ENCODE measurements at places on chromosomes 2 and 18. TPM values are rescaled to one million over a fixed set of nuclear protein-coding genes. Genes with fewer than 3 reads are reported as not detected.

GRCh38 chr18:29002747-29003146 lies 825.8 kb upstream of the CDH2 start:
- DNase-seq, result no peak

Gene CCDC85A
- not detected for total RNA-seq

DNA sequence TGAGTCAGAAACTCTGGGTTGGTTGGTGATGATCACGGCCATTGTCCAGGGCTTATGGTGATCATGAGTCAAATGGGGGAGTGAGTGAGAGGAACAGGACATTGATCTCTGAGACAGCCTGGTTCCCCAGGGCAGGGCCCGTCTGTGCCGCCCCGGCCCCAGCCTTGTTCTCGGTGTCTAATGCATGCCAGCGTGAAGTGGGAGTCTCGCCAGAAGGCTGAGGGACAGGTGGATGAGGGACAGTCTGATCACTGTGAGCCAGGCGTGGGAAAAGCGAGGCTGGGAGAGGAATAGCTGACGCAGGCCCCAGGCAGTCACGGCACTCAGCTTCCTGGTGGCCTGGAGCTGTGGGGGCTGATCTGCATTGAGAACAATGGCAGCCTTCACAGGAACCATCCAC lies 208.3 kb upstream of the HDAC4 start:
- DNase-seq, result peak; percentile 22

- no peak for DNase-seq
These were observed 43.3 kb downstream of the SNED1 start for GRCh38 chr2:241041589-241042158.

Gene ERMN
- total RNA-seq, result 2.9 TPM

DNA sequence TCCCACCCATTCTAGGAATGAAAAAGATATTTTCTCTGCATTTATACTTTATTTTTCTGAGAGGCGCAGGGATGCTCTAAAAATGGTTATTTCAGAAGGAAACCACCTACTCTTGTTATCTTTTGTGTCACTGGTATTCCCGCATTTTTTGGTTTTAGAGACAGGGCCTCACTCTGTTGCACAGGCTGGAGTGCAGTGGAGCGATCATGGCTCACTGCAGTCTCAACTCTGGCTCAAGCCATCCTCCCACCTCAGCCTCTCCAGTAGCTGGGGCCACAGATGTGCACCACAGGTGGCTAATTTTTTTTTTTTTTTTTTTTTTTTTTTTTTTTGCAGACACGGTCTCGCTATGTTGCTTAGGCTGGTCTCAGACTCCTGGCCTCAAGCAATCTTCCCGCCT lies 135.9 kb downstream of the NCK2 start:
- DNase-seq, result no peak

Gene MC2R
- not detected for total RNA-seq

Gene TGOLN2
- 109 TPM for total RNA-seq

GRCh38 chr2:38892819-38893218 lies 3.1 kb downstream of the ARHGEF33 start:
- no peak for DNase-seq

GRCh38 chr18:10453261-10453805 lies 1.1 kb upstream of the APCDD1 start:
- no peak for DNase-seq

GRCh38 chr2:232611559-232612218 lies 21.7 kb upstream of the EFHD1 start:
- DNase-seq, result peak; percentile 75

DNA sequence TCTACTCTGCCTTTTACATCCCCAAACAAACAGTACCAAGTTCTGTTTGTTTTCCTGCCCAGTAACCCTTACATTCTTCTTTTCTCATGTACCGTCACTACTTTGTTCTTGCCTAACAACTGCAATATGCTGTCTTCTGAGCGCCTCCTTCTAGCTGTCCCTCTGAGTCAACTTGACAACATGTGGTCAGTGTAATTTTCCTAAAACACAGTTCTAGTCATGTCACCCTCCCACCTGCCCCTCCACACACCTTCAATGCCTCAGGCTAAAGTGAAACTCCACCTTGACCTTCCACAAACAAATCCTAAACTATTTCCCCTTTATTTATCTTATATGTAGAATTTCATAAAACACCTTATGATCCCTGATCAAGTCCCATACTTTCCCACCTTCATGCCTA lies 124.6 kb upstream of the CD302 start:
- no peak for DNase-seq

Gene PIEZO2
- total RNA-seq, result not detected

DNA sequence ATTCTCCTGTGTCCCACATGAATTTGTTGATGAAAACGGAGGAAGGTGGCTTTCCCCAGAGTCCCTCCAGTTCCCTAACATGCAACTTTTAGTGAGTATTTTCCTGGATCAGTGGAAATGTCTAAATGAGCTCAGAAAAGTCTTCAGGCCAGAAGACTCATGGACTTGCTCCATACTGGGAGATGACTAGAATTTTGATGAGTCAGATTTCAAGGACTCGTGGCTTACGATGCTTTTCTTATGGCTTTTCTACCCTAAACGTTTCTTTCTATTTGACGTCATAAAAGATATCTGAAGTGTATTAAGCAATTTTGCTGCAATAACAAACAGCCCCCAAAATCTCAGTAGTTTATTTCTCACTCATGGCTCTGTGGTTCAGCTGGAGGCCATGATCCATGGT lies 397.6 kb downstream of the FBXO15 start:
- no peak for DNase-seq

GRCh38 chr2:513981-514706 lies 163.1 kb downstream of the TMEM18 start:
- no peak for DNase-seq

GRCh38 chr2:2560374-2561015 lies 229.4 kb upstream of the MYT1L start:
- no peak for DNase-seq

GRCh38 chr2:56784046-56784445 lies 600.3 kb downstream of the CCDC85A start:
- no peak for DNase-seq

DNA sequence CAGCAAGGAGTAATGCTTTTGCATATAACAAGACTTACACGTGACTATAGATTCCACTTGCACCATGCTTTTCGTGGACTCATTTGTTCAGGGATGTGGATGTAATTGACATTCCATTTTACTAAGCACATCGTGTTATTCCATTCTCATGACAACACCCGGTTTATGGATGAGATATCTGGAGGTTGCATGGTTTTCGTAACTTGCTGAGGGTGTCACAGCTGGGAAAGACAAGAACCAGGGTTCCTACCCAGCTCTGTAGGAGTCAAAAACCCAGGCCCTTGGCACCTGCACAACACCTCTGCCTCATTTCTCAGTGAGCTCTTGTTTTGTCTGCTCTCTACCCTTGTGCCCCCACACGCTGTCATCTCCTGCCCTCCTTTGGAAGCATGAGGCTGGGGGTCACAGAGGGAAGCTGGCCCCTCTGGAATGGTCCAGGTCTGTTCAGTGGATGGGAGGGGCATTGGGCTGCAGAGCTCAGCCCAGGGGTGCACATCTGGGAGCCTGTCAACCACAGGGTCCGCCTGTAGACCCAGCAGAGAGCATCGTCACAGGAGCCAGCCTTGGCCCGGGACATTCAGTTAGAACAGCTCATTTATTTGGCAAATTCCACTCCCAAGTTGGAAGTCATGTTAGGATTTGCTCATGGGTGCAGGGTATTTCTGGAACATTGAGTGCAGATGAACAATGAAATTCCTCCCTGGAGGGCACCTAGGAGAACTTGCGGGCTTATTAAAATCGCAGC lies 120.1 kb upstream of the TWIST2 start:
- no peak for DNase-seq

DNA sequence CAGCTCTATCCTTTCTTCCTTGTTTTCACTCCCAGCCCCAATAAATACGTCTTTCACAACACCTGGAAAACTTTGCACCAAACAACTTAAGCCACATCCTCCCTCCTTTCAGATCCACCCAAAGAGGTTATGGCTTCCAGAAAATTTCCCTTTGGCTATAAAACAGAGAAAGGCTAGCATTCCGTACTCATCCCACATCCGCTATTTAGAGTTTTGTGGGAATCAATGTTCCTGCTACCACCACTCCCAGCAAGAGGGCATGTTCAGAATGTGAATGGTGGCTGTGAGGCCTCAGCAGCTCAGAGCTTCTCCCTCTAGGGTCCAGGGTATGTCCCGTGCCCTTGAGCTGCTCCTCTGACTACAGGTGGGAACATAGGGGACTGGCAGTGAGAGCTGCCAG lies 214.6 kb downstream of the NCK2 start:
- DNase-seq, result no peak

Gene GAREM2
- 2.5 TPM for total RNA-seq

DNA sequence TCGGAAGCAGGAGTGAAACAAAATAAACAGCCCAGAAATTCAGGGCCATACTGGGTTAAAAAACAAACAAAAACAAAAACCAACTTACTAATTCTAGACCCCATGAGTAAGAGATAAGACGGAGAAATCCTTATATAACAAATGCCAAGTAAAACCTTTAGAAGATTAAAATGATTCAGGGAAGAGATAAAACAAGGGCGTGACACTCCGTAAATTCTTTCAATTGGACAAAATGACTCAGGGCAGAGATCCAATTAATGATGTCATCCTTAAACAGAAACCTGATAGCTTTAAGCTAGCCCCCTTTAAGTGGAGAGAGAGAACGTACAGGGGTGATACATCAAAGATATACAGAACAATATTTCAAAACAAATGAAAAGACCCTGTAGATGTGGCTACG lies 317.4 kb downstream of the NBAS start:
- no peak for DNase-seq

Gene TRABD2A
- total RNA-seq, result 32.4 TPM

Gene EPG5
- 24.5 TPM for total RNA-seq

DNA sequence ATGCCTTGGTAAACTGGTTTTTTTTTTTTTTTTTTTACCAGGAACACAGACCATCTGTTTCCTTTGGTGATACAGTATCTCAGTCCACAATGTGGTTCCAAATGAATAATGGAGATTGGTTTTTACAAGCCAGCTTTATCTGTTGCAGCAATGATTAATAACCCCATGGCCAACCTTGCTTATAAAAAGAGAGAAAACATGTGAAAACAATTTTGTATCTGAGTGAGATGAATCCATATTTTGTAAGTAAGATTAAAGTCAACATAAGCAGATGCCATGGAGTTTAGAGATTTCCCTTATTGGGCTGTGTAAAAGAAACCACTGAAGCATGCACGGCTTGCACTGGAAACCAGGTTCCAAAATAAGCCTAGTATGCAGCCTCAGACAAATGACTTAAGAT lies 108.6 kb upstream of the CNTNAP5 start:
- DNase-seq, result no peak

Gene SLC16A14
- total RNA-seq, result 0.47 TPM

Gene TMEM237
- total RNA-seq, result 21.6 TPM

GRCh38 chr2:16566701-16567100 lies 98.9 kb downstream of the CYRIA start:
- no peak for DNase-seq

- no peak for DNase-seq
These were observed 107.4 kb downstream of the ZNF516 start for GRCh38 chr18:76387608-76388007.

DNA sequence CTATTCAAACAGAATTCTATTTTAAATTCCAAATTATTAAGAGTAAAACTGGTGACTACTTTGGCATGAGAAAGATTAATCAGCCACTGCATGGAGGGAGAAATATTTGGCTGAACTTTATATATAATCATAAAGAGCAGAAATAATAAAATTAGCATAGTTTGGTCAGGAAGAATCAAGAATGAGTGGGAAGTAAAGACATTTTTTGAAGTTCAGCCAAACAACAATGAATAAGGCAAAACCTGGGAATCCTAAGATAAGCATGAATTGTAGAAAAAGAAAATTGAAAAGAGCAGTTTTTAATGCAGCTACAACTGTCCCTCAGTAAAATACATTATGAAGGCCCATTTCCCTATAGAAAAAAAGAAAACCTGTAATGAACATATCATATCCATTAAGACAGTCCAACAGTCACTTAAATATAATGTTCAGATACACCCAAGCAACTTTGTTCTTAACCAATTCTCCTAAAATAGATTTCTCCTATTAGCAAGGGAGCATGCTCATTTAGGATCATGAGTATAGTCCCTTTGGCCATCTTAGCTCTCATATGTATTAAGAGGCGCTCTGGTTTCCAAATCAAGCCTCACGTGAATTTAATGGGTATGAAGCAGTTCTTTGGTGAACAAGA lies 6.5 kb downstream of the TMEM17 start:
- DNase-seq, result no peak

GRCh38 chr2:11809586-11810236 lies 63.3 kb downstream of the LPIN1 start:
- no peak for DNase-seq

- DNase-seq, result no peak
These were observed 235.4 kb downstream of the TXNL1 start for GRCh38 chr18:56402872-56403516.

Gene SH2D6
- 0.52 TPM for total RNA-seq

Measured in activated CD8-positive, alpha-beta memory T cell treated with anti-CD3 and anti-CD28 coated beads, Interleukin-2, amount 10 ng/mL, durations not matched to agents 7 days and 5 days (primary cell).